ENCODE measurements at places on chromosomes 3 and 15.

- no peak for DNase-seq
Measured at GRCh38 chr15:63196842-63197241, 7.4 kb downstream of the RAB8B start.

- no peak for DNase-seq
Measured at GRCh38 chr15:70053001-70053715, 44.6 kb downstream of the TLE3 start.

DNA sequence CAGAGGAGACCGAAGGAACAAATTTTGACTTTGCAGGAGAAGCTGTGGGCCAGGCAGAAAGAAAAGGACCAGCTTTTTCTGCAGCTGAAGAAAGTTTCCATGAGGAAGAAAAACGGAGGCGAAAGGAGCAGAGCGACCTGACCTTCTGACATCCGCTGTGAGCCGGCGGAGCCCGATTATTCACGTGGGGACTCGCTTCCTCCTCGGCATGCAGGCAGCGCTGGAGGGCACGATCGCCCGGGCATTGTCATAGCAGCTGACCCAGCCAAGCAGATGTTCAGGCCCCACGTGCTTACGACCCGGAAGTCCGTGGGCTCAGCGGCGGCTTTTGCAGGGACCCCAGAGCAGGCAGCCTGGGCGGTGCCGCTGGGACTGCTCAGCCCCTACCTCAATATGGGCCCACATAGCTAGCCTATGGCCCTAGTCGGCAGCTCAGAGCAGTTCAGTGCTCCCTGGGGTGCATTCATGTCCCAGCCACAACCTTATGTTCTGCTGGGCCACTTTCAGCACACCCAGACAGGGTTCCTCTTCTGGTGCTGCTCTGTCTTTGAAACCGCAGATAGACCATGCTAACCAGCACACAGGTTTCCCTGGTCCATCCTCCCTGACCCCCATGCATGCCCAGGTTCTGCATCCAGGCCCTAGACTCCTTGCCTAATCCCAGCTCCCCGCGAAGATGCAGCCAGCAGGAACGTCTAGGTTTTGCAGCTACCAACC lies 10.5 kb upstream of the EIF4A2 start:
- peak; percentile 38 for DNase-seq

GRCh38 chr15:44596511-44597010 lies 59.6 kb downstream of the EIF3J start:
- no peak for DNase-seq

GRCh38 chr3:178172121-178172520 lies 364.1 kb upstream of the KCNMB2 start:
- no peak for DNase-seq

DNA sequence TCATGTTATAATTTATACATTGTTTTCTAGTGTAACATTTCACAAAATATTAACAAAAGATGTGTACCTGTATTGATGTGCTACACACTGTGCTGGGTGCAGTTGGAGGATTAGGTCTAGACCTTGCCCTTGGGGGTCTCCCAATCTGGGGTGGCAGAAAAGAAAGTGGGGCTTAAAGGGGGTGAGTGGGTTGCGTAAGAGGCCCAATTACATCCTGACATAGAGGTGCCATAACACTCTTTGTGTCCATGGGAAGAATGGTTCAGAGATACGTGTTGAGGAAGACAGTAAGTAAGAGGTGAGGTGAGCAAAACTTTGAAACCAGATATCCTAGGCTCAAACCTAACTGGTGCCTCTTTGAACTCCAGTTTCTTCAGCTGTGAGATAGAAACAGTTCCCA lies 31.0 kb downstream of the DLEC1 start:
- no peak for DNase-seq

DNA sequence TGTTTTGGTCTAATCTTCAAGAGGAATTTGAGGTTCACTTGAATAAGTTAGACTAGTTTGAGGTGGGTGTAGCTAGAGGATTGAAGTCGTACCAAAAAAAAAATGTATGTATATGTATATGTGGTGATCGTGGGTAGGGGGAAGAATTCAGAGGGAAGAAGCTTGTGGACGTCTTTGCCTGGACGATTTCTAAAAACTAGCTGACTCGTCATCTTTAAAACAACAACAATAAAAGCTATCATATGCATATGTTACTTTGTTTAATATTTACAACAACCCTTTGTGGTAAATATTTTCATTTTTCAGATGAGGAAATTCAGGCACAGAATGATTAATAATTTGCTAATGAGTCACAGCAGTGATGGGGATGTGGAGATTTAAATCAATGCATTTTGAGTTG lies 18.1 kb downstream of the RNF111 start:
- DNase-seq, result no peak

DNA sequence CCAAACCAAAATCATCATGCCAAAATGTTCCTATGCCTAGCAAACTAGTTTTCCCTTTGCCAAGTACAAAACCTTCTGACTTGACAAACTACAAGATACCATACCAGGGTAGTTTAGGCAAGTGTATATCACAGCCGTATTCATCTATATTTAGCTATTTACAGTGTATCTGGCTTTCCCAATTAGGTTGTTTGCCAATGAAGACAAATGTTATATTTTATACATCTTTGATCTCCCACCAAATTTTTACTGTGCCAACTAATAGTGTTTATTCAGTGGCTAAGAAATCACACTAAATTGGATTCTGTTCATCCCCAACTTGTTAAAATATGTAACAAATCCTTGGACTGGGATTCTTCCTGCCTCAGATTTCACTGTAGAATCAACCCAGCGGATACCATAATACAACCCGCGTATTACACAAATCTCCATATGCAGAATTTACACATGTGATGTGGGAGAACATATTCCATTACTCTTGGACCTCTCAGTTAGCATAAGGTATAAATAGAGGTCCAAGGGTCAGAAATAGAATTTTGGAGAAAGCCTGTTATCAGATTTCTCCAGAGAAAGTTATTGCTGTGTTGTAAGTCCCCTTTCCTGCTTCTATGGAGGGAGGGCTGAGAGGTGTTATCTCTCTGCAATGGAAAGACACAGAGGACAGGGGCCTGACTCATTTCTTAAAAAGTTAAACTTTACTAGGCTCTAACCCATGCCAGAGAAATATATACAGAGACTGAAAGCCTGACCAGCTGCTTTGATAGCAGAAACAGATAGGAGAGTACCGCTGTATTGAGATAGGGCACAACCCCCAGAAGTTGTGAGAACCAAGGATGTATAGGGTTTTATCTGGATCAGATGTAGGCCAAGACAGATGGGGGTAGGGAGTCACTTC lies 467.0 kb downstream of the FGF12 start:
- DNase-seq, result no peak

GRCh38 chr3:146468671-146469149 lies 651 bp downstream of the PLSCR2 start:
- DNase-seq, result no peak

- DNase-seq, result no peak
Measured at GRCh38 chr15:88830016-88830415, 26.8 kb downstream of the ACAN start.

DNA sequence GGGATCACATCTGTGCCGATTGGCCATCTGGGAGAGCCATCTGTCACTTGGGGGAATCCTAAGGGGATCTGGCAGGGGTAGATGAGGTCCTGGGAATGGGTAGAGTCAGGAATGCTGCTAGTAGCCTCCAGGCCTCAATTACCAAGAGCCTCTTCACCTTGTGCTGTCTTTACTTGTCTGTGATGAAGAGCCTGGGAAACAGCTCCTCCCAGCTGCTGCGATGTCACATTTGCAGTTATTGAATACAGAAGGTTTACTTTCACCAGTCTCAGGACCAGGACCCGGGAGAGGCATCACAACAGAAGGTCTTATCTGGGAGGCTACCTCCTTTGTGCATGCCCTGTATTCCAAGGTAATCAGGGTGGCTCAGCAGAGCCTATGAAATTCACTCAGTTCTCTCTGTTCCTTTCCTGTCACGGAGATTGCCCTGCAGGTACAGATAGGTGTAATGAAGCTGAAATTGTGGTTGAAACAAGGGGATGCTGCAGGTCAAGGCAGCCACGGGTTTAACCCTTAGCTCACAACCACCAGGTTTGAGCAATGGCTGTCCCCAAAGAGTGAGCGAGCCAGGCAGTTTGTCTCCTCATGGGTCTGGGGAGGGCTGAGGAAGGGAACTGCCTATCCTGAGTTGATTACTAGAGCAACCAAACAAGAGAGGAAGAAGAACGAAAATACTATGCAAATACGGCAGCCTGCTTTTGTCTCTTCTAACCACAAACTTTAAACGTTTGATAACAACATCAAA lies 298.9 kb upstream of the RORA start:
- no peak for DNase-seq

GRCh38 chr3:190043741-190044140 lies 77.0 kb downstream of the P3H2 start:
- DNase-seq, result no peak

DNA sequence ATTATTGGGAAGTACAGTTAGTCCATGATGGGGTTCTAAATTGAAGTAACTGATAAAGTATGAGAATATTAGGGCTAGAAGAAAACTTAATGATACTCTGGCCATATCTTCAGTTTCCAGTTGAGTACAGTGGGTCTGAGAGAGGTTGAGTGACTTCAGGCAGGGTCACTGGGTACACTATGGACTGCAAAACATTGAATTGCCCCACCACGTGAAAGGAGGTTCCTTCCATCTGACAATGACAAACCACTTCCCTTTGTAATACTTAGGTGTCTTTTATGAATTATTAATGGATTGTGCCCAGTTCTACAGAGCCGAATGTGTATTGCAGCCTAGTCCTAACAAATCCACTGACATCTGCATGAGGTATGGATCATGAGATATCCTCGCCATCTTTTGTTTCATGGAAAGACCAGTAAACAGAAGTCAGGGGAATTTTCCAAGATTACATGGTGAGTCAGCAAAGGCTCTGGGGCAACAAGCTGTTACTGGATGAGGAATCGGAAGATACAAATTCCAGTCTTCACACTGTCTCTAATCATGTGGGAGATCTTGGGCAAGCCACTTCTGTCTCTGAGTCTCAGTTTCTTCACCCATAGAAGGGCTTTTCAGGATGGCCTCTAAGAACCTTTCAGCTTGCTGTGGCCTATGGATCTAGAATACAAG lies 66.5 kb upstream of the BCL6 start:
- DNase-seq, result no peak

DNA sequence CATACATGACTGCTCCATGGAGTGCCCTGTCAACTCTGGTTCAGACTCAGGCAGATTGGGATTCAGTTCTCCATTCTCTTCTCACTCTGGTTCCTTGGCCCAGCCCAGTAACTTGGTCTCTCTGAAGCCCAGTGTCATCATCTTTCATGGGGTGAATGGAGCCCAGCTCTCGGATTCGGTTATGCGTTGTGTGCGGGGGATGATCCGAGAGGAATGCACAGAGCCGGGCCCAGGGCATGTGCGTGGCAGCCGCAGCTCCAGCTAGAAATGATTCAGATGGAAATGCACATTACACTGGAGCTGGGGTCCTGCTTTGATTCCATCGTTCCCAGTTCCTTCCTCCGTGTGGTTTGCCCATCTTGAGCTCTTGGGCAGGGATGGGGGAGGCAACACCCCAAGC lies 189.4 kb downstream of the FEZF2 start:
- no peak for DNase-seq

DNA sequence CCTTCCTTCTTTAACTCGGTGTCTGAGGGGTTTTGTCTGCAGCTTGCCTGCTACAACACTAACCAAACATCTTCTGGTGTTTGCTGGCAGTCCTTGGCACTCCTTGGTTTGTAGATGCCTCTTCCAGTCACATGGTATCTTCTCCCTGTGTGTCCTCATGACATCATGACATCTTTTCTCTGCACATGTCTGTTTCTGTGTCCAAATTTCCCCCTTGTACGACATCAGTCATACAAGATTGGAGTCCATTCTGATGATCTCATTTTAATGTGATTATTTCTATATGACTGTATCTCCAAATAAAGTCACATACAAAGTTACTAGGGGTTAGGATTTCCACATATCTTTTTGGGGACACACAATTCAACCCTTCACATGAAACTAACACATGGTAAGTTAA lies 152.3 kb upstream of the LRRN1 start:
- DNase-seq, result no peak

DNA sequence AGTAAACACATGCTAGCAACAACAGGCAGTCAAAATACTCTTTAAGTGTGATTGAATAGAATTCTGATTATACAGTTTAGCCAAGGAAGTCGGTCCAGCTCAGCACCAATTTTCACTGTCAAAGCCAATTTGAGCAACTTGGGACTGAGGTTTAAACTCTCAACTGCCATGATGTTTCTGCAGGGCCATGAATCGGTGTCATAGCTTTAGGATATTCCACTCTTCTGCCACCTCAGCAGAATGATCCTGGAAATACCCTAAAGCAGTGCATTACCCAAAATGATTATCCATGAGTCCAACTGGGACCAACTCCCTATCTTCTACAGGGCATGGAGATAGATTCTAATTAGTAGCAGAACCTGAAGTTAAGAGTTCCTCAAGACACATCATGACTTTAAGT lies 262.4 kb downstream of the RORA start:
- DNase-seq, result no peak

- DNase-seq, result no peak
Measured at GRCh38 chr3:82144811-82145210, 383.4 kb upstream of the GBE1 start.

DNA sequence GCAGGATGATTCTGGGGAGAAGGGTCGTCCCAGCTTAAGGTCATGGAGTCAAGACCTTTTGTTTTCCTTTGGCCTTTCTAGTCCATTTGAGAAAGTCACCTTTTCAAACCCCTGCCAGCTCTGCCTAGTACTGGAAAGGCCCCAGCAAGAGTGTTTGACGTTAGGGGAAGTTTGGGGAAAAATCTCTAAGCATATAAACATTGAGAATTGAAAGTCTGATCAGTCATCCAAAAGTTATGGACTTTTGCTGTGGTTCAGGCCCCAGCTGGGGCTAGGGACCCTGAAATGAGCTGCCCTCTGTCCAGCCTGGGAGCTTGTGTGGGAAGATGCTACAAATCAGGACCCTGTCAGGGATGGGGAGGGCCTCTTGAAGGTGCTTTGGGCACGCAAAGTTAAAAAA lies 21.6 kb downstream of the SLC6A6 start:
- DNase-seq, result no peak

GRCh38 chr3:161443921-161444693 lies 52.5 kb upstream of the OTOL1 start:
- no peak for DNase-seq

- no peak for DNase-seq
Measured at GRCh38 chr3:16768956-16769355, 115.8 kb upstream of the PLCL2 start.

GRCh38 chr3:146521394-146521793 lies 23.0 kb downstream of the PLSCR1 start:
- no peak for DNase-seq

DNA sequence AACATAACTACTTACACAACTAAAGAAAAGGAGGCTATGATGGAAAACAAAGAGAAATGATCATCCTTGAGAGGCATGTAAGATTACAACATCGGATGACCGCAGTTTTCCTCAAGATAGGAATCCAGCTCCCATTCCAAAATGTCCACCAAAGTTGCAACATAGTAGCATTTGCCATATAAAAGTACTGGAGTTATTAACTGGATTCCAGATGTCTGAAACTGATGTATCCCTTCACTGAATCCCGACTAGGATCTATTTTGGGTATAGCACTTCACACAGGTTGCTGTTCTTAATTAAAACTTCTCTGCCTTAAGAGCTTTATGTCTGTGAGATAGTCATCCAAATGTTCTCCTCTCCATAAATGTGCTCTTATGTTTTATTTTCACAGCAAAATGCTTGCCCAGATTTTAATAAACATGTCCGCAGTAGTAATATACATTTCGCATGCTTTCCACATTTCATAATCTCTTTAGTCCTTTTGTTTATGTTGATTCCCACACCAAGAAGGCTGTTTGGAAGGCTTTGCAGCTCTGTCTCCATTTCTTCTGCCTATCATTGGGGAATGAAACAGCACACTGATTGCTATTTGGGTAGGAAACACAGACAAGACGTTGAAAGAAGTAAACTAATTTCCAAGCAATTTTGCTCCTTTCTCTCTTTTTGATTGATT lies 716.5 kb upstream of the CFAP20DC start:
- DNase-seq, result no peak
